AG09319 (cell line): ENCODE measurements at places on chromosomes 12 and 14.
A peak's percentile ranks its signal among the peaks of the same experiment; 100 is the strongest.

- no peak for DNase-seq
Observed at GRCh38 chr12:25269701-25270100, 19.0 kb upstream of the KRAS start.

DNA sequence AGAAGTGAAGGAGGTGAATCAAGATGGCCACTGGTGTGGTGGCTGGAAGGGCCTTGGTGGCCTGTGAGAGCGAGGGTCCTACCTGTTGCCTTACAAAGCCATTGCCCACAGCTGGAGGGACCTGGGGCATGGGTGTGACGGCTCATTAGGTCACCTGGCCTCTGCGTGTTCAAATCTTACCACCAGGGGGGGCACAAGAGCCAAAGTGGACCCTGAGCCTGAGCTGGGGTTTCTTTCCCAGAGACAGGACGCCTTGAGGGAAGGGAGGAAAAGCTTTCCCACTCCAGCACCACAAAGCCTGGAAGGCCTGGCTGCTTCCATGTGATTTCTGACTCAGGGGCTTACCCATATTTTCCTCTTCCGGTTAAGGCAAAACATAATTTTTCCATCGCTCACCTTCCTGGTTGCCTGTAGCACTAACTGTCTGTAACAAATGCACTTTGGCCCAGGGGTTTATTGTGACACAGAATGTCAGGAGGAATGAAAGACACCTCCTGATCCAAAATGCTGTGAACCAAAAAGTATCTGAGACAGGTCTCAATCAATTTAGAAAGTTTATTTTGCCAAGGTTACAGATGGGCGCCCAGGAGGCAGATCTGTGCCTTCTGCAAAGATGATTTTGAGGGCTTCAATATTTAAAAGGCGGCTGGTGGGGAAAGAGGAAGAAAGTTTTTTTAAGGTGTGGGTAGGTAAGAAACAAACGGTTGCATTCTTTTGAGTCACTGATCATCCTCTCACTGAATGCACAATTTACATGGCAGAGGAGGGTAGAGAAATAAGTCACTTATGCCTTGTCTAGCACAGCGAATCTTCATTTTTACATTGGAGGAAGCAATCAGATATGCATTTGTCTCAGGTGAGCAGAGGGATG is 4.3 kb upstream of the CD9 start:
- peak; percentile 49 for DNase-seq

DNA sequence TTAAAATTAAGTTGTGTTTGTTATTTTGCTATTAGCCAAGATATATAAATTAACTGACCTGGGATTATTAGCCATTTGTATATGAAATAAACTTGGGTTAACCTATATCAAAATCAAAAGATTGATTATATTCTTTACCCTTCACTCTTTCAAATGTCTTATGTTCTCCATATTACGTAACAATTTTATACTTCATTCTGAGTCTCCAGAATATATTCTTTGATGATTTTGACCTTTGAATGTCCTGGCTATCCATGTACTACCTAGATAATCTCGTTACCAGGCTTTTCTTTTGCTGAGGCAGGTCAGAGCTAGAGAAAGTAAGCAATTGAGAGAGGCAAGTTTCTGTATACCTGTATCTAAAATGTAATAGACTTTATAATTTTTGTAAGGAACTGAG is 3.6 kb downstream of the PPM1A start:
- no peak for DNase-seq

DNA sequence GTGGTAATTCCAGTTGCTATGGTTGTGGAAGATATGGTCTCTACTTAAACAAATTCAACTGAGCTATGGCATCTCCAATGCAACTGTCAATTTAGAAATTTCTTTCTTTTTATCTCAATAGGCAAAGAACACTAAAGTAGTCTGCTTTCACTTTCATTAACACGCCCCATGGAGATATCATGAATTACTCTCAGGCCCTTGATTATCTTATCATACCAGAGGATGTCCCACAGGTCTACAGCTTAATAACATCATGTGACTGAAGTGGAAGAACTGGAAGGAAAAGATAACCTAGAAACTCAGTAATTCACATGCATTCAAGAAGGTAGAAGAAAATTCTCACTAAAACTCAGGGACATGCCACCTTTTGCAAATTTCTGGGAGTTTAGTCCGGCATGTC is 114.3 kb downstream of the FLRT2 start:
- no peak for DNase-seq

DNA sequence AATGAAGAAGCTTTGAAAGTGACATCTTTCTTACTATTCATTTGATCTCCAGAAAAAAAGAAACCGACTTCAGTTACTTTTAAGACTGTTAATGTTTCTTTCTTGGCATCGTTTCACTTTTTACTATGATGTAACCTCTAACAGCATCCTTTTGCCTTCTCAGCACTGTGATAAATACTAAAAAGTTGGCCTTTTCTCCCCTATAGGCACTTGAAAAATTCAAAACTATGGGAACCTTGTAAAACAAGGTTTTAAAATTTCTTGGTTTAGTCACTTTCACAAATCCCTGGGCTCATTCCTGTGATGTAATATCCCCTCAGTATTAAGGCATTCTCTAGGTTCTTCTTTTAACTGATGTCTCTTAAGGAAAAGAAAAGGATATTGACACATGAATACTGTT is 281.8 kb downstream of the EGLN3 start:
- DNase-seq = no peak

DNA sequence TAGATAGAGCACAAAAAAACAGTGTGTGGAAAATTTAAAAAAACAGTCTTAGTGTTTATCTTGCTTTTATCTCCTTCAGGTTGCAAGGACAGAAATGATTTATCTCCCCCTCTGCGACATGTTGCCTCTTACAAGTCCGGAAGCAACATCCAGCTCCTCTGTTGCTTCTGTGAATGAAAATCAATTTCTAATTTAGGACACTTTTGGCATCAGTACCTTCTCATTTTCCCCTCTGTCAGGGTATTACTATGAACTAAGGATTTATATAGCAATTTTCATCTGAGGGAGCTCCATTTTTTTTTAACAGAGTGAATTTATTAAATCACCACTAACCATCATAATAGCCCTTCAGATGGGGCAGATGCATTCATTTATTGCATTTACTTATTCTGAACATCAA is 116.6 kb upstream of the PLXNC1 start:
- DNase-seq = no peak

DNA sequence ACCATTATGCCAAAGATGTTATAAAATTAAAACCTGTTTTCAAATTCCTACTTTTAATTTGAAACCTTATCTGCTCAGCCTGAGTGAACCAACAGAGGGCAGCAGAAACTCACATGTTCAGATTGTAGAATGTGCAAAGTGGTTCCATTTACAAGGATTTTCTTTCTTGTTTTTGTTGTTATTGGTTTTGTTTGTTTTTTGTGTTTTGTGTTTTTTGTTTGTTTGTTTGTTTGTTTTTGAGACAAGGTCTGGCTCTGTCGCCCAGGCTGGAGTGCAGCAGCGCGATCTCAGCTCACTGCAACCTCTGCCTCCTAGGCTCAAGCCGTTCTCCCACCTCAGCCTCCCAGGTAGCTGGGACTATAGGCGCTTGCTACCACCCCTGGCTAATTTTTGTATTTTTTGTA is 22.8 kb upstream of the GARIN2 start:
- peak; percentile 29 for DNase-seq

DNA sequence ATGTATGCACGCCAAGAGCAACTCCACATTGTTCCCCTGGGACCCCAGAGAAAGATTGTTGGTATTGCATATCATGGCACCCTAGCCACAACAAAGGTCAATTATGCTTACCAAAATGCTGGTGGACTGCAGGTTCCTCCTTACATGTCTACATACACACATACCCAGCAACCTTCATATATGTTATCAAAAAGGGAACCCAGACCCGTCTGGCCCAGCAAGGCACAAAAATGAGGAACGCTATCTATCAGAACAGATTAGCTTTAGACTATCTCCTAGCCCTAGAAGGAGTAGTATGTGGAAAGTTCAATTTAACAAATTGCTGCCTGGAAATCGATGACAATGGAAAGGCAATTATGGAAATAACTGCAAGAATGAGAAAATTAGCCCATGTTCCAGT is 61.5 kb downstream of the DHRS2 start:
- DNase-seq = no peak

DNA sequence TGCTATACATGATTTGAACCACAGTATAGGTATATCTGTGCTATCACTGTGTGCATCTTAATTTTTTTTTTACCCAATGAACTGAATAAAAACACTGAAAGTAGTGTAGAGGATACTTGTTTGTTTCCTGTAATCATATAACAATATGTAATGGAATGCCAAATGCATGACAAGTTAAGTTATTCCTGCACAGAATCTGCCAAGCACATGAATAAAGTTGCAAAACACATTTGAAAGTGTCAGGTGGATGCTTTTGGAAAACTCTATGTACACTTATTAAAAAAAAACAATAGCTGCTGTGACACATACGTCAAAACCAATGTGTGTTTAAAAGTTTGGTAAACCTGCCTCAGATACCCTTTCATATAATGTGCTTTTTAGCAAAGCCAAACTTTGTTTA is 1638.1 kb upstream of the SEL1L start:
- DNase-seq = no peak
